ENCODE measurements at places on chromosomes 1 and 21. TPM values are rescaled to one million over a fixed set of nuclear protein-coding genes. Genes with fewer than 3 reads are reported as not detected.
A peak's percentile ranks its signal among the peaks of the same experiment; 100 is the strongest.

- DNase-seq = peak; percentile 72
Measured at GRCh38 chr1:6347641-6348487, 45.7 kb downstream of the ACOT7 start.

DNA sequence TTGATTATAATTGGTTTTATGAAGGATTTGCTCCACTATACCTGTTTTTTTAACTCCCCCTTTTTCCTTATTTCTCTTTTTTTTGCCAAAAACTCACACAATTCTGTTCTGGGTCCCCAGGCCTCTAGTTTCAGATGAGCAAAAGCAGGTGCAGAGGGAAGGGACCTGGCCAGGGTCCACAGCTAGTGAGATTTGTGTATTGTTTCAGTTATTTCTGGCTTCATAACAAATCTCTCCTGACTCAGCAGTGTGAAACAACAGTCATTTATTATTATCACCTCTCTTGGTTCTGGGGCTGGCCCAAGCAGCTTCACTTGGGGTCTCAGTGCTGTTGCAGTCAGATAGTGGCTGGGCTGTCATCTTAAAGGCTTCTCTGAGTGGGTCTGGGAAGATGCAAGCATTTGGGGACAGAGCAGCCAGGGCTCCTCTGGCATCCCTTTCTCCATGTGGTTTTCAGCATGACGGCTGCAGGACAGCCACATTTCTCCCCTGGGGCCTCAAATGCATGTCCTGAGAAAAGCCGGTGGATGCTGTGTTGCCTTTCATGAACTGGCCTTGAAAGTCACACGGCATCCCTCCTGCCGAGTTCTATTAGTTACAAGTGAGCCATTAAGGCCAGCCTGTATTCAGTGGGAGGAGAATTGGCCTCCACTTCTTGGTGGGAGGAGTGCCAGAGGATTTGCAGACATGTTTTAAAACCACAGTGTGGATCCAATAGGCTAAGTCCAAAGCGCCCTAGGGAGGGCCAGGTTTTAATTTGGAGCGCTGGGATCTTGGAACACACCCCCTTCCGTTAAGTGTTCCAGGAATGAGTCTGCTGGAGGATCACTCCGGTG, 137.1 kb downstream of the CAMTA1 start:
- DNase-seq = no peak

GRCh38 chr1:231708394-231708793, 81.8 kb downstream of the DISC1 start:
- no peak for DNase-seq

GRCh38 chr1:151553659-151554058, 13.6 kb downstream of the TUFT1 start:
- no peak for DNase-seq

GRCh38 chr1:185776522-185776921, 42.3 kb downstream of the HMCN1 start:
- DNase-seq = no peak

DNA sequence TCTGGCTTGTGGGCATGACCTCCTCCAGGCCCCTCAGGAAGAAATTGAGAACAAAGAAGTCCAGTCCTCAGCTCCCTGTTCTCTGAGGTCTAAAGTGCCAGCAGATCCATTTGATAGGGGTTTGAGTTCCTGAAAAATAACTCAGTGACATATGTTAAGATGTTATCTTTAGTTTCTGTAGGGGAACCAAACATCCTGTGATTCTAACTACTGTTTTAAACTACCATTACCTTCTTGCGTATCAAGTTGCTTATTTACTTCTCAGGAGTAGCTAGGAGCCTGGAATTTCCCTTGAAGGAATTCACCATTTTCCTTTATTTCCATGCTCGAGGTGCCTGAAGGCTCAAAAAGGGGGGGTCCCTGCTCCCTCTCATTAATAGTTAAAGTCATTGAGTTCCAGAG, 18.8 kb upstream of the LIN9 start:
- no peak for DNase-seq

The RNU1-1 gene
- total RNA-seq = 1,409 TPM

The KLHL21 gene
- total RNA-seq = 19.4 TPM

The C4BPA gene
- not detected for total RNA-seq

The OLFML2B gene
- total RNA-seq = not detected

The JAM2 gene
- 1.2 TPM for total RNA-seq

The TRABD2B gene
- total RNA-seq = not detected
